ENCODE measurements at places on chromosomes 3 and 15. TPM values are rescaled to one million over a fixed set of nuclear protein-coding genes. Genes with fewer than 3 reads are reported as not detected.
A peak's percentile ranks its signal among the peaks of the same experiment; 100 is the strongest.

GRCh38 chr3:141052201-141053069 is 1.3 kb downstream of the SPSB4 start:
- no peak overlapping the region for H3K4me3 ChIP-seq
- no peaks in the 10 kb centered on the region for H3K36me3 ChIP-seq
- no peaks in the 10 kb centered on the region for H3K4me1 ChIP-seq
- H3K27ac ChIP-seq, result no peak overlapping the region
- no peak for DNase-seq

DNA sequence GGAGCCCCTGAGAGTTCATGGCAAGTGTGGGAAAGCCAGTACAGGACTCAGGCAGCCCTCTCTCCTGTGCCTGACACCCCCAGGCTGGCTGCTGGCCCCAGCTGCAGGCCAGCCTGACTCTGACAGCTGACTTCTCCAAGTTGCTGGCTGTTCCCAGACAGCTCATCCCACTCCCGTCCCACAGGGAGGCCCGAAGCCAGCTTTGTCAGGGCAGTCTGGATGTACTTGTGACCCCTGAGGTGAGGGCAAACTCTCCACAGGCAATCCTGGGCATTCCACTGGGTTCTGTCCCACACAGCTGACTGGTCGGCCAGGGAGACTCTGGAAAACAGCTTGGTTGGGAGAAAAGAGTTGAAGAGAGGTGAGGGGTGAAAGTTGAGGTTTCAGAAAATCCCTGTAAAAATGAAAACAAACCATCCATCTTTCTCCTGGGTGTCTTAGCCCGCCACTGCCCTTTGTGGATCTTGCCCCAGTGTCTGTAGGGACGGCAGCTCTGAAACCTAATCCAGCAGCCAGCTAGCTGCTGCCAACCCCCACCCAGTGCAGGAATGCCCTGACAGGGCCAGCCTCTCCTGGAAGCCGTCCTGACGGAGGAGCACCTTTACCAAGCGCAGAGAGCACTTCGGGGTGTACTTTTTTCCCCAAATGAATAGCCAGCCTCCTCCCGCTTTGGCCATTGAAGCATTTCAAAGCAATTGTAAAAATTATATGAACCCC is 87.9 kb downstream of the DNAJB8 start:
- H3K27me3 ChIP-seq, result no peaks in the 10 kb centered on the region
- no peak overlapping the region for H3K27ac ChIP-seq
- H3K36me3 ChIP-seq, result no peaks in the 10 kb centered on the region
- no peak overlapping the region for H3K4me3 ChIP-seq

- no peak overlapping the region for H3K27ac ChIP-seq
- no peaks in the 10 kb centered on the region for H3K36me3 ChIP-seq
- H3K4me1 ChIP-seq, result peaks cover 7% of the 10 kb centered on the region
These were observed 936 bp downstream of the KIF7 start for GRCh38 chr15:89654301-89654761.

- H3K36me3 ChIP-seq, result no peaks in the 10 kb centered on the region
- no peak overlapping the region for H3K27ac ChIP-seq
- no peak overlapping the region for H3K4me3 ChIP-seq
- H3K4me1 ChIP-seq, result no peaks in the 10 kb centered on the region
- no peaks in the 10 kb centered on the region for H3K27me3 ChIP-seq
These were observed 779.6 kb upstream of the ARPP21 start for GRCh38 chr3:34859746-34860145.

GRCh38 chr3:31960793-31961431 is 20.1 kb downstream of the OSBPL10 start:
- no peaks in the 10 kb centered on the region for H3K36me3 ChIP-seq
- H3K4me1 ChIP-seq, result peaks cover 24% of the 10 kb centered on the region
- H3K27ac ChIP-seq, result no peak overlapping the region
- no peak for DNase-seq
- H3K4me3 ChIP-seq, result no peak overlapping the region
- H3K27me3 ChIP-seq, result no peaks in the 10 kb centered on the region

DNA sequence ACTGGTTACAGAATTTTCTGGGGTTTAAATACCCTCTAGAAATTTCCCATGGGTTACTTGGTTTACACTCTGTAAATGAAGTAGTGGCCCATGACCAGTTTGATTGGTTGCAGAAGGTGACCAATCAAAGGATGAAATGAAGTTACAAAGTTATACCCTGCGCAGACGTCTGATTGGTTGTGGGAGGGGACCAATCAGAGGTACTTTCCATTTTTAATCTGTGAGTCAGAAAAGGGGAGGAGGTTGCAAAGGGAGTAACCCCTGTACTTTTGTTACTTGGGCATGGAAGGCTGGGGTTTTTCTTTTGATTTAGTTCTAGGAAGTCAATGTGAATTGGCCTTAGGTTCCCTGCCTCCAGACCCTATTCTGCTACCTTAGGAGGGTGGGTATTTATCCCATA is 18.7 kb upstream of the APH1B start:
- no peaks in the 10 kb centered on the region for H3K27me3 ChIP-seq
- peaks cover 30% of the 10 kb centered on the region for H3K4me1 ChIP-seq
- H3K4me3 ChIP-seq, result no peak overlapping the region
- peaks cover 14% of the 10 kb centered on the region for H3K36me3 ChIP-seq

DNA sequence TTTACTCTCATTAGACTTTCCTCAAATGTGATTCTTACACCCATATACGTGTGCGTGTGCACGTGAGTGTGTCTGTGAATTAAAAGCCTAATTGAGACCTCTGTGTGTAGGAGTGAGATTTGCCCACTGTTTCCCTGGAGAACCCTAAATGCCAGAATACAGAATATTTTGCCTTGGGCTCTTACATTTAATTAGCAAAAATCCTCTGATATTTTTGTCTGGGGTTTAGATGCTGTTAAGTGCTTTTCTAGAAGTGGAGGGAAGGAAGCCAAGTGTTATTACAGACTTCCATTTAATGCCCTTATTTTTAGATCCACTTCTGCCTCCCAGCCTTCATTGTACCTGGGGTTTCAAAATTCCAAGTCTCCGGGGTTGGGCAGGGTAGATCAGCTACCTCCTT is 17.8 kb downstream of the ZNF35 start:
- no peaks in the 10 kb centered on the region for H3K4me1 ChIP-seq
- H3K27me3 ChIP-seq, result no peaks in the 10 kb centered on the region
- H3K36me3 ChIP-seq, result no peaks in the 10 kb centered on the region
- no peak overlapping the region for H3K27ac ChIP-seq

DNA sequence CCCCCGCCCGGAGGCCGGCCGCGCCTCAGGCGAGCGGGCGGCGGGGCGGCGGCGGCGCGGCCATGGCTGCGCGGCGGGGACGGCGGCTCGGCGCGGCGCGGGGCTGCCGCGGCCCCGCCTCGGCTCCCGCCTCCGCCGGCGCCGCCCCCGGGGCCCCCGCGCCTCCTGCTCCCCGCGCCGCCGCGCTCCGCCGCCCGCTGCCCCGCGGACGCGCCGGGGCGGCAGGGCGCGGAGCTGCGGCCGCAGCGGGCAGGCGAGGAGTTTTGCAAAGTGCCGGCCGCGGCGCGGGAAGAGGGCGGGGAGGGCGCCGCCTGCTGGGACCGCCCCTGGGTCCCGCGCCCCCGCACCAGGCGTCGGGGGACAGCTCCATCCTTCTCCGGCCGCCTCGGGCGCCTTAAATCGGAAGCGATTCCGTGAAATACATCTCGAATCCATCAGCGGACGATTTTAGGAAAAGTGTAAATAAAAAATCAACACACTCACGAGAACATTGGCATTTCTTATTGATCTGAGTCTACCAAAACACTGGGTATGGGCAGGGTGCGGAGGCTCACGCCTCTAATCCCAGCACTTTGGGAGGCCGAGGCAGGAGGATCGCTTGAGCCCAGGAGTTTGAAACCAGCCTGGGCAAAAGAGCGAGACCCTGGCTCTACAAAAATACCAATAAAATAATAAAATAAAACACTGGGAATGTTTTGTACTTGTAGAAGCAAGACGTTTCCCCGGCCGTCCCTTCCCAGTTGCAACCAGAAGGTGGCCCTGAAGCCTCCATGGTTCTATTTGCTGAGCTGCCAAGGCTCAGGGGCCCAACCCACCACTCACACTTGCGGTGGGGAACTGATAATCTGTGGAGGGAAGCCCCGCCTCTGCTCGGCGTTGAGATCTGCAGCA is 136.9 kb downstream of the NUP210 start:
- no peak overlapping the region for H3K4me3 ChIP-seq
- H3K36me3 ChIP-seq, result no peaks in the 10 kb centered on the region
- H3K4me1 ChIP-seq, result no peaks in the 10 kb centered on the region
- H3K27me3 ChIP-seq, result peaks cover 19% of the 10 kb centered on the region
- DNase-seq, result no peak
- H3K27ac ChIP-seq, result no peak overlapping the region

GRCh38 chr3:11238880-11239279 is 33.3 kb upstream of the ATG7 start:
- H3K4me1 ChIP-seq, result peaks cover 23% of the 10 kb centered on the region
- no peak overlapping the region for H3K4me3 ChIP-seq
- peak overlapping the region; percentile 83 for H3K27ac ChIP-seq
- H3K36me3 ChIP-seq, result no peaks in the 10 kb centered on the region
- H3K27me3 ChIP-seq, result no peaks in the 10 kb centered on the region

- no peak overlapping the region for H3K27ac ChIP-seq
- peaks cover 2% of the 10 kb centered on the region for H3K4me1 ChIP-seq
- H3K36me3 ChIP-seq, result no peaks in the 10 kb centered on the region
- H3K4me3 ChIP-seq, result no peak overlapping the region
- H3K27me3 ChIP-seq, result no peaks in the 10 kb centered on the region
These were observed 845.5 kb downstream of the ROBO2 start for GRCh38 chr3:77885381-77885780.

NTRK3 gene
- not detected for total RNA-seq

ADIPOQ gene
- total RNA-seq, result not detected

SCG5 gene
- 3.3 TPM for total RNA-seq

CACNA2D3 gene
- total RNA-seq, result not detected

HOMER2 gene
- total RNA-seq, result 0.97 TPM
